ENCODE measurements at places on chromosomes 12 and 14. TPM values are rescaled to one million over a fixed set of nuclear protein-coding genes. Genes with fewer than 3 reads are reported as not detected.

Gene DAO
- total RNA-seq: not detected

Gene OR6C1
- total RNA-seq: not detected

Gene MGP
- 109 TPM for total RNA-seq

Gene GXYLT1
- total RNA-seq: 10.9 TPM

Gene IRAK3
- 2.1 TPM for total RNA-seq

Gene APAF1
- 12.0 TPM for total RNA-seq

Gene ADGRD1
- 68.3 TPM for total RNA-seq

Gene CDH24
- 1.5 TPM for total RNA-seq

Gene PPP4R4
- total RNA-seq: 14.2 TPM

Gene ARG2
- 3.4 TPM for total RNA-seq

Gene GPR137C
- total RNA-seq: 0.48 TPM

Gene RHOJ
- total RNA-seq: 4.9 TPM

Gene SMCO2
- total RNA-seq: not detected

Gene NANOG
- total RNA-seq: not detected

Gene PYGL
- total RNA-seq: 25.8 TPM

Gene ASB8
- 18.8 TPM for total RNA-seq

Gene SMIM41
- 1.9 TPM for total RNA-seq

Gene CD9
- total RNA-seq: 23.9 TPM

Gene NTS
- 1.6 TPM for total RNA-seq

Gene DDN
- total RNA-seq: not detected

Gene PLEKHH1
- 2.8 TPM for total RNA-seq

Gene WNT5B
- total RNA-seq: 8.5 TPM

Gene GPR162
- 5.4 TPM for total RNA-seq

Gene CCDC85C
- total RNA-seq: 2.1 TPM

Gene ANO4
- total RNA-seq: 13.1 TPM

Gene TAC3
- total RNA-seq: not detected
